ENCODE measurements at places on chromosomes 4 and X. TPM values are rescaled to one million over a fixed set of nuclear protein-coding genes. Genes with fewer than 3 reads are reported as not detected.

DNA sequence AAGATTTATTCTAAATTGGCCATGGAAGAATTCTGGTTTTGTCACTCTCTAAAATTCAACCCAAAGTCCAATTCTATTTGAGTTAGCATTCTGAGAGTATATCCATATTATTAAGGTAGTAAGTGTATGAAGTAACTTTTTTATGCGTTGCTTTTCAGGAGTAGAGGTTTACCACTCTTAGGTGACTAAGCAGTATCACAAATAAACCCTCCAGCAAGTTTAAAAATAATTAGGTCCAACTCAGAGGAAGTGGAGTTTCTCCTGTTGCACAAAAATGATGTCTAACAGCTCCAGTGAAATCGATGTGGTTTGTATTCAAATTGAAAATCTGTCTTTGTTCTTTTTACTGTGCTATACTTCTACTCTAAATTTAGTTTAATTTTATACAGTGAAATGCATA is 6.6 kb downstream of the SCML1 start:
- H3K36me3 ChIP-seq, result peaks cover 1% of the 10 kb centered on the region
- H3K27ac ChIP-seq, result no peak overlapping the region
- H3K27me3 ChIP-seq, result peaks cover 16% of the 10 kb centered on the region
- H3K4me1 ChIP-seq, result peaks cover 6% of the 10 kb centered on the region
- DNase-seq, result no peak

GRCh38 chr4:48064349-48064748 is 47.8 kb downstream of the NIPAL1 start:
- DNase-seq, result no peak
- peaks cover 26% of the 10 kb centered on the region for H3K4me1 ChIP-seq
- no peak overlapping the region for H3K27ac ChIP-seq
- H3K27me3 ChIP-seq, result no peaks in the 10 kb centered on the region
- H3K4me3 ChIP-seq, result no peak overlapping the region
- peaks cover 17% of the 10 kb centered on the region for H3K36me3 ChIP-seq

DNA sequence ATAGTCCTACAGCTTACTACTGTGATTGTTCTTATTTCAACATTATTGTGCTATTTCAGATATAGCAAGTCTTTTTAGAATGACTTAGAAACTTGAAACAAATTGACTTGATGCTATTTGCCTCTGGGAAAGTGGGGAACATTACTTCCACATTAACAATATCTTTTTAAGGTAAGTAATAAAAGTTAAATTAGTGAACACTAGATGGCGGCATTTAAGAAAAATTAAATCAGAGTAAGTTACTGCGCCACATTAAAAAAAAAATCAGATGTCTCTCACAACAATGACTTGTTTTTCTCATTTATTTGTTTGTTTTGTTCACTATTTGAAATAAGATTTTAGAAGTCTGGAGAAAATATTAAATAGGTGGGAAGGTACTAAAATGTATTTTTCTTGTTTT is 1026.9 kb upstream of the SLIT2 start:
- no peak overlapping the region for H3K27ac ChIP-seq
- no peaks in the 10 kb centered on the region for H3K27me3 ChIP-seq
- DNase-seq, result no peak
- no peaks in the 10 kb centered on the region for H3K36me3 ChIP-seq
- H3K4me3 ChIP-seq, result no peak overlapping the region
- no peaks in the 10 kb centered on the region for H3K4me1 ChIP-seq

DNA sequence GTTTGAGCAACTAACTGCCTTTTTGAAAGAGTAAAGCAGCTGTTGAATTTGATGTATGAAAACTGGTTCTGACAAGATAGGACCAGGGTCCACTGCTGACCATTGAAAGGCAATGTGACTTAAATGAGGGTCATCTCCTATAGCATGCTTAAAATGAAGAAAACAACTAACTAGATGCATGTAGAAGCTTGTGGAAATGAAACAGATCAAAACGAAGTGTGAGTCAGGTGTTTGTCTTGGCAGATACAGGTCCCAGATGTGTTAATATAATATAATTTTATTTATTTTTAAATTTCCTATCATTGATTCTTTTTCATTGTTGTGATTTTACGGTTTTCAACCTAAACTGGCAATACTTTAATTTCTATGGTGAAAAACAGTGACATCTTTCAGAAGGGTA is 83.6 kb downstream of the ATOH1 start:
- no peaks in the 10 kb centered on the region for H3K36me3 ChIP-seq
- H3K4me1 ChIP-seq, result no peaks in the 10 kb centered on the region

- no peaks in the 10 kb centered on the region for H3K36me3 ChIP-seq
- H3K27me3 ChIP-seq, result no peaks in the 10 kb centered on the region
- DNase-seq, result no peak
- no peak overlapping the region for H3K4me3 ChIP-seq
- no peaks in the 10 kb centered on the region for H3K4me1 ChIP-seq
- H3K27ac ChIP-seq, result no peak overlapping the region
Observed at GRCh38 chr4:130591091-130591490, 1495.1 kb downstream of the C4orf33 start.

GRCh38 chr4:85423431-85423830 is 51.5 kb upstream of the ARHGAP24 start:
- H3K4me1 ChIP-seq, result no peaks in the 10 kb centered on the region
- DNase-seq, result no peak
- H3K27me3 ChIP-seq, result no peaks in the 10 kb centered on the region
- no peak overlapping the region for H3K4me3 ChIP-seq
- no peaks in the 10 kb centered on the region for H3K36me3 ChIP-seq

- H3K27me3 ChIP-seq, result no peaks in the 10 kb centered on the region
- DNase-seq, result no peak
- H3K4me1 ChIP-seq, result no peaks in the 10 kb centered on the region
- no peaks in the 10 kb centered on the region for H3K36me3 ChIP-seq
- no peak overlapping the region for H3K27ac ChIP-seq
- no peak overlapping the region for H3K4me3 ChIP-seq
Observed at GRCh38 chr4:137601934-137602333, 69.6 kb upstream of the PCDH18 start.

DNA sequence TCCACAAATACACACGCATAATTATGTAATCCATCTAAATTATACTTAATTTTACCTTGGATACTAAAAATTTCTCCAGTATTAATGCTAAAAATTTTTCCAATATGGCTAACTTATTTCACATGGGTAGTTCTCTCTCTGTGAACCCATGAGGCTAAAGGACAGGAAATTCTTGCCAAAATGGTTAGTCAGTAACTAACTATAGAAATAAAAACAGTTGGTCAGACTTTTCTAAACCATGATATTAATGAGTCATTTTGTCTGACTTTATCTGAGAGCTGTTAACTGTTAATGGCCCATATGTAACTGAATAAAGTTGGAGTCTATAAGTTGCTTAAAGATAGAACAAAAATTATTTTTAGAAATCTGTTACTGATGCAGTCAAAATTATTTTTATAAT is 549.4 kb downstream of the TLL1 start:
- no peak overlapping the region for H3K4me3 ChIP-seq
- no peaks in the 10 kb centered on the region for H3K27me3 ChIP-seq
- H3K36me3 ChIP-seq, result no peaks in the 10 kb centered on the region
- H3K27ac ChIP-seq, result no peak overlapping the region

- H3K27ac ChIP-seq, result no peak overlapping the region
- no peaks in the 10 kb centered on the region for H3K36me3 ChIP-seq
- no peak overlapping the region for H3K4me3 ChIP-seq
- no peak for DNase-seq
Observed at GRCh38 chrX:32170481-32170880, 1040.9 kb downstream of the DMD start.

- peaks cover 50% of the 10 kb centered on the region for H3K4me1 ChIP-seq
- peak overlapping the region; percentile 86 for H3K27ac ChIP-seq
- H3K4me3 ChIP-seq, result peak overlapping the region; percentile 83
- H3K27me3 ChIP-seq, result no peaks in the 10 kb centered on the region
Observed at GRCh38 chr4:143186649-143187048, 1.9 kb downstream of the USP38 start.

DNA sequence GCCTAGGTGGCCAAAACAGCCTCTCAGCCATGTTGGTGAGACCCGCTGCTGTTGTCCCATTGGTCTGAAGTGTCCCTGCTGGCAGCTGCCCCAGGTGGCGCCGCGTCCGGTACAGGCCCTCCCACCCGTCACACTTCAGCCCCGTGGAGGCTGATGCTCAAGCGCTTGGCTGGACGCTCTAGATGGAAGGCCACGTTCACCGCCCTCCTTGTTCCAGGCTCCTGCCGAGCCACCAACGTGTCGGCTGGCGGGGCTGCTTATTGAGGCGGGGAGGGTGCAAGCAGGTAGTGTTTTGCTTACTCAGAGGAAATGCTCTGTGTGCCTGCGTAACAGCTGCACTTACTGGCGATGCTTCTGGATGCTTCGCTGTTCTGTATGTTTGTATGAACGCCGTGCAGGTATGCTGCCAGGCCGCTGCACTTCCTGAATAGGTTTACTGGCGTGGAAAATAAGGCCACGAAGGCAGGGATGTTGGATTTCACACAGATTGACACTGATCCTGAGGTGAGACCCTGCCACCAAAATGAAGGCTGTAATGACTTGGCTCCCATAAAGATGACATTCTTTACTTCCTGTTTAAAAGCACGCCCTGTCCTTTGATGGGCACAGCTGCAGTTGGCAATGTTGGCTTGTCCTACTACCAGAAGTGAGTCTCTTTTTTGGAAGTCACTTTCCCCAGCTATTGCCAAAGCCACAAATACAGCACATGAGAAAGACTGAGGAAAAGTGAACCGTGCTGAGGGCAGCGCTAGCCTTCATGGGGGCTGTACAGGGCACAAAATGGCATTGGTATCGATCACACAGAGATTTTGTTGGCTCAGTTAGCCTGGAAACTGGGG is 21.0 kb upstream of the CLCN4 start:
- DNase-seq, result no peak
- no peaks in the 10 kb centered on the region for H3K36me3 ChIP-seq
- no peak overlapping the region for H3K27ac ChIP-seq

GRCh38 chr4:157035471-157035870 is 40.5 kb upstream of the GLRB start:
- no peaks in the 10 kb centered on the region for H3K4me1 ChIP-seq
- no peaks in the 10 kb centered on the region for H3K27me3 ChIP-seq
- H3K27ac ChIP-seq, result no peak overlapping the region
- DNase-seq, result no peak

- peaks cover 21% of the 10 kb centered on the region for H3K4me1 ChIP-seq
- no peaks in the 10 kb centered on the region for H3K36me3 ChIP-seq
Observed at GRCh38 chr4:47010912-47011446, 17.6 kb upstream of the GABRA4 start.

DNA sequence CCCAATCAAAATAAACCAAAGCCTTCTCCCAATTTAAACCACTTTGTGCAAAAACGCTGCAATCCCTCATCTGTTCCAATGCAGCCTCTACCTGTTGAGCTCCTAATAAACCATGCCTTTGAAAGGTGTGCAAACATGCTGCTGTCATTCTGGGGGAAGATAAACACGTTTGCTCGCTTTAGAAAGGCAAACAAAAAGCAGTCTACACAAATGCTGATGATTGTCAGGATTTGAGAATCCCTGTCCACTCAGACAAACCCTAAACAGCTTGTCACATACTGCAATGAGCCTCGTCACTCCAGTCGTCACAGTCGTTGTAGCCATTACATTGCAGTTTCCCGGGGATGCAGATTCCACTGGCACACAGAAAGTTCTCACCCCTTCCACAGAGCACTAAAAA is 145.2 kb downstream of the CORIN start:
- H3K27ac ChIP-seq, result no peak overlapping the region
- DNase-seq, result no peak
- no peak overlapping the region for H3K4me3 ChIP-seq
- peaks cover 34% of the 10 kb centered on the region for H3K27me3 ChIP-seq
- no peaks in the 10 kb centered on the region for H3K36me3 ChIP-seq
- H3K4me1 ChIP-seq, result no peaks in the 10 kb centered on the region

GRCh38 chr4:41815473-41815872 is 66.9 kb upstream of the PHOX2B start:
- H3K27ac ChIP-seq, result no peak overlapping the region
- no peaks in the 10 kb centered on the region for H3K4me1 ChIP-seq
- H3K36me3 ChIP-seq, result no peaks in the 10 kb centered on the region
- H3K4me3 ChIP-seq, result no peak overlapping the region
- H3K27me3 ChIP-seq, result peaks cover 24% of the 10 kb centered on the region

- no peak overlapping the region for H3K27ac ChIP-seq
- no peaks in the 10 kb centered on the region for H3K36me3 ChIP-seq
- H3K27me3 ChIP-seq, result peaks cover 10% of the 10 kb centered on the region
- no peak for DNase-seq
- H3K4me3 ChIP-seq, result no peak overlapping the region
Observed at GRCh38 chr4:108110450-108110849, 58.3 kb downstream of the LEF1 start.

DNA sequence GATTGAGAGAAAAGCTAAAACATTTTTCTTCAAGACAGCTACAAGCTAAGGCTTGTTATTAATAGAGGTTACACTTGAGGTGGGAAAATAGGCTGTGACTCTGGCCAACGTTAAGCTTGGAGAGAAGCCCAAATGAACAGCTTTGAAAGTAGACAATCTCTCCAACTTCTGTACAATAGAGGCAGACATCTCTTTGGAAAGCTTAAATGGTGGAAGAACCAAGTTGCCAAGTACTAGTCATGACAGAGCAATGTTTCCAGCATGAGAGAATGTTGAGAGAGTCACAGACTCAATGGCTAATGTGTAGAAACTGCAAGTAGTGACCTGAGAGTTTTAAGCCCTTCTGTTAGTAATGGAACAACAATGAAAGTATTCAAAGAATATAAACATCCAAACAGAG is 298.1 kb downstream of the INPP4B start:
- H3K27ac ChIP-seq, result no peak overlapping the region
- no peaks in the 10 kb centered on the region for H3K4me1 ChIP-seq
- no peaks in the 10 kb centered on the region for H3K27me3 ChIP-seq
- no peak for DNase-seq

DNA sequence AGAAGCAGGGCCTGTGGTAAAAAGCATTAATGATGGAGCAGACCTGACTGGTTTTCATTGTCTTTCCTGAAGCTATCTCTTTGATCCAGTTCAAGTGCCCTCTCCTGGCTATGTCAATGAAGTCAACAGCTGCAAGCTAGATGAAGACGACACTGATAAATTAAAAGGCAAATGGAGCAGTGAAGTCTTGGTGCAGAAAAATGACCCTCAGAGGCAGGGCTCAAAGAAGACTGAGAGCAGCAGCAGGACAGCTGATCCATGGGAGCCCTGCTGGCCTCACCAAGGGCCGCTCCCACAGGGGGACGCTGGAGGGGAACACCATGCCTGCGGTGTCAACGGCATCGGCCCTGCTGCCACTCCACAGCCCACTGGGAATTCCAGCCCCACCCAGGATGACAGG is 96.2 kb downstream of the RELL1 start:
- H3K4me1 ChIP-seq, result no peaks in the 10 kb centered on the region
- no peaks in the 10 kb centered on the region for H3K27me3 ChIP-seq

- H3K36me3 ChIP-seq, result no peaks in the 10 kb centered on the region
- no peak for DNase-seq
- no peaks in the 10 kb centered on the region for H3K4me1 ChIP-seq
- H3K27me3 ChIP-seq, result no peaks in the 10 kb centered on the region
- no peak overlapping the region for H3K27ac ChIP-seq
Observed at GRCh38 chrX:40267334-40268187, 169.8 kb upstream of the BCOR start.

CLIC2 gene
- total RNA-seq, result 0.50 TPM

FAM47E gene
- total RNA-seq, result not detected

CRLF2 gene
- not detected for total RNA-seq

FRG2 gene
- not detected for total RNA-seq

N4BP2 gene
- total RNA-seq, result 17.6 TPM

MAGEC3 gene
- total RNA-seq, result not detected

NOX1 gene
- not detected for total RNA-seq

DCAF4L1 gene
- total RNA-seq, result 1.4 TPM

All from natural killer cell treated with Interleukin-12 subunit alpha and Interleukin-12 subunit beta and Interleukin-15 and Interleukin-18, amount 100 ng/mL, for 72 hours (primary cell).